Esophagus squamous epithelium (tissue), 5 donors: ENCODE measurements at places on chromosomes 7 and 10.

DNA sequence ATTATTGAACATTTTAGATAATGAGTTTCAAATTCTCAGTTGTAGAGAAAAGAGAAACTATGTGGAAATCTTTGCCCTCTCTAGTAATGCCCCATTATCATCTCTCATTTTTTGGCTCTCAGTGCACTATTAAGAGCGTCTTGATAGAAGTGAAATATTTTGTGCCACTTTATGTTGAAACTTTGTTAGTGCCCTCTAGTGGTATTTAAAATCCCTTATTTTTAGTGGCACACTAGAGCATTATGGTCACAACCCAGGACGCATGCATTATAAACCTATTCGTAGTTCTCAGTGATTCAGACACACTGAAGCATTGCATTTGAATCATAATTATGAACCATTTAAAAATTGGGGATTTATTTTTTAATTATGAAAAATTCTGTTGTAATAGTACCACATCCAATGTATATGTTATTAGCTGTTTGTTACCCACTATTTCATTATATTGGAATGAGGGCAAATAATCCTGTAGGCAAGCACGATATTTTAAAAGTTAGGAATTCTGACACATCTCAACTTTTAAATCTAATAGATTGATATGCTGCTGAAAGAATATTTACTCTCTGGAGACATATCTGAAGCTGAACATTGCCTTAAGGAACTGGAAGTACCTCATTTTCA lies 21.9 kb downstream of the PDCD4 start:
- H3K27ac ChIP-seq, result no peak overlapping the region
- no peaks in the 10 kb centered on the region for H3K4me1 ChIP-seq
- peaks cover 14% of the 10 kb centered on the region for H3K36me3 ChIP-seq
- no peak for DNase-seq
- H3K4me3 ChIP-seq, result no peak overlapping the region

- no peak overlapping the region for H3K4me3 ChIP-seq
- H3K27ac ChIP-seq, result no peak overlapping the region
- H3K27me3 ChIP-seq, result no peaks in the 10 kb centered on the region
- H3K4me1 ChIP-seq, result no peaks in the 10 kb centered on the region
- DNase-seq, result no peak
Measured at GRCh38 chr10:99610221-99610620, 10.0 kb downstream of the SLC25A28 start.

DNA sequence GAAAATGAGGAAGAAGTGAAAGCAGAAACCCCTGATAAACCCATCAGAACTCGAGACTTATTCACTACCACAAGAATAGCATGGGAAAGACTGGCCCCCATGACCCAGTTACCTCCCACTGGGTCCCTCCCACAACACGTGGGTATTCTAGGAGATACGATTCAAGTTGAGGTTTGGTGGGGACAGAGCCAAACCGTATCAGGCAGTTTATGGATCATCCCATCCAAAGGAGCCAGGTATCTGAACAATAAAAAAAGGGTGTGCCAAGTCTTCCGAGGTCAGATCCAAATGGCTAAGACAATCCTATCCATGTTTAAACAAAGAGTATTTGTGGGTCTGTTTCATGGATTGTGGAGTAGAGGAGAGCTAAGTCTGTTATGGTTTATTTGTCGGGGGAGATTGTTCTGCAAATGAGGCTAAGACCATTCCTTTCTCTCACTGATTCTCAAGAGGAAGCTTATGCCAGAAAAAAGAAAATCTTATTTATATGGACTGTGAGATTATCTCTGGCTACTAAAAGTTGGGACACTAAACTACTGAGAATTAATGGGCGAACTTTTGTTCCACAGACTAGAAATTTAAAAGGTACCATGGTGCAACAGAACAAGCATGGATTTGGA lies 203.7 kb downstream of the IPMK start:
- no peaks in the 10 kb centered on the region for H3K36me3 ChIP-seq
- H3K27ac ChIP-seq, result no peak overlapping the region
- no peak overlapping the region for H3K4me3 ChIP-seq
- H3K4me1 ChIP-seq, result no peaks in the 10 kb centered on the region
- no peak for DNase-seq

GRCh38 chr7:127478024-127478355 lies 85.5 kb upstream of the ZNF800 start:
- no peak for DNase-seq
- H3K27me3 ChIP-seq, result no peaks in the 10 kb centered on the region
- no peaks in the 10 kb centered on the region for H3K36me3 ChIP-seq
- no peak overlapping the region for H3K4me3 ChIP-seq
- no peak overlapping the region for H3K27ac ChIP-seq

- no peaks in the 10 kb centered on the region for H3K36me3 ChIP-seq
- H3K27me3 ChIP-seq, result no peaks in the 10 kb centered on the region
- no peak for DNase-seq
- no peaks in the 10 kb centered on the region for H3K4me1 ChIP-seq
- no peak overlapping the region for H3K4me3 ChIP-seq
Measured at GRCh38 chr7:142420554-142421362, 162.9 kb upstream of the PRSS58 start.

DNA sequence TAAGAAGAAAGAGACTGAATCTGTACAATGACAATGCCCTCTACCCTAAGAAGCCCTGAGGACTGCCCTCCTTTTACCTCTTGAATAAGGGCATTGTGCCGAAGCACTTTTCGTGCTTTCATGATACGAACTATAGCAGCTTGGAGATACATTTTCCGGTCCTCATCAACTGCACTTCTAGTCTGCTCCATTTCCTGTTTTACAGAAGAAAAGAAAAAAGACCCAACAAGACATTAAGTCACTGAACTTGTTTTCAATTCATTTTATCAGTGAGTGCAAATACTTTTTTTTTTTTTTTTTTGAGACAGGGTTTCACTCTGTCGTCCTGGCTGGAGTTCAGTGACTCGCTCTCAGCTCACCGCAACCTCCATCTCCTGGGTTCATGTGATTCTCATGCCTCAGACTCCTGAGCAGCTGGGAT lies 78.4 kb downstream of the CUL2 start:
- H3K4me3 ChIP-seq, result no peak overlapping the region
- DNase-seq, result no peak
- no peaks in the 10 kb centered on the region for H3K27me3 ChIP-seq
- no peaks in the 10 kb centered on the region for H3K36me3 ChIP-seq

GRCh38 chr10:34124522-34125035 lies 690.5 kb downstream of the PARD3 start:
- no peak overlapping the region for H3K4me3 ChIP-seq
- DNase-seq, result no peak
- H3K27me3 ChIP-seq, result no peaks in the 10 kb centered on the region
- no peaks in the 10 kb centered on the region for H3K36me3 ChIP-seq
- H3K4me1 ChIP-seq, result peaks cover 9% of the 10 kb centered on the region

- H3K27ac ChIP-seq, result no peak overlapping the region
- H3K4me3 ChIP-seq, result no peak overlapping the region
- no peak for DNase-seq
- H3K36me3 ChIP-seq, result no peaks in the 10 kb centered on the region
- H3K27me3 ChIP-seq, result no peaks in the 10 kb centered on the region
Measured at GRCh38 chr10:124313374-124313773, 105.3 kb downstream of the OAT start.

- no peak overlapping the region for H3K4me3 ChIP-seq
- no peaks in the 10 kb centered on the region for H3K36me3 ChIP-seq
- H3K4me1 ChIP-seq, result peaks cover 35% of the 10 kb centered on the region
- no peak for DNase-seq
- peak overlapping the region; percentile 85 for H3K27ac ChIP-seq
- H3K27me3 ChIP-seq, result no peaks in the 10 kb centered on the region
Measured at GRCh38 chr10:119313644-119314043, 106.3 kb downstream of the GRK5 start.

GRCh38 chr7:159048656-159049055 lies 96.0 kb downstream of the VIPR2 start:
- no peak overlapping the region for H3K27ac ChIP-seq
- DNase-seq, result no peak
- no peaks in the 10 kb centered on the region for H3K4me1 ChIP-seq
- no peak overlapping the region for H3K4me3 ChIP-seq

GRCh38 chr7:5177060-5177459 lies 13.0 kb upstream of the WIPI2 start:
- H3K36me3 ChIP-seq, result no peaks in the 10 kb centered on the region
- no peak overlapping the region for H3K27ac ChIP-seq
- DNase-seq, result no peak
- H3K4me1 ChIP-seq, result peaks cover 5% of the 10 kb centered on the region
- no peak overlapping the region for H3K4me3 ChIP-seq
- peaks cover 5% of the 10 kb centered on the region for H3K27me3 ChIP-seq

DNA sequence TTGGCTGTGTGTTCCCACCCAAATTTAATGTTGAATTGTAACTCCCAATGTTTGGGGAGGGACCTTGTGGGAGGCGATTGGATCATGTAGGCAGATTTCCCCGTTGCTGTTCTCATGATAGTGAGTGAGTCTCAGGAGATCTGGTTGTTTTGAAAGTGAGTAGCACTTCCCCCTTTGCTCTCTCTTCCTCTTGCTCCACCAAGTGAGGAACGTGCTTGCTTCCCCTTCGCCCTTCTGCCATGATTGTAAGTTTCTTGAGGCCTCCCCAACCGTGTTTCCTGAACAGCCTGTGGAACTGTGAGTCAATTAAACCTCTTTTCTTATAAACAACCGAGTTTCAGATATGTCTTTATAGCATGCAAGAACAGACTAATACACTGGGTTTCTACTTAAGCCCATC lies 176.3 kb downstream of the CDK14 start:
- H3K27me3 ChIP-seq, result no peaks in the 10 kb centered on the region
- H3K4me1 ChIP-seq, result no peaks in the 10 kb centered on the region
- H3K27ac ChIP-seq, result no peak overlapping the region
- no peak overlapping the region for H3K4me3 ChIP-seq

DNA sequence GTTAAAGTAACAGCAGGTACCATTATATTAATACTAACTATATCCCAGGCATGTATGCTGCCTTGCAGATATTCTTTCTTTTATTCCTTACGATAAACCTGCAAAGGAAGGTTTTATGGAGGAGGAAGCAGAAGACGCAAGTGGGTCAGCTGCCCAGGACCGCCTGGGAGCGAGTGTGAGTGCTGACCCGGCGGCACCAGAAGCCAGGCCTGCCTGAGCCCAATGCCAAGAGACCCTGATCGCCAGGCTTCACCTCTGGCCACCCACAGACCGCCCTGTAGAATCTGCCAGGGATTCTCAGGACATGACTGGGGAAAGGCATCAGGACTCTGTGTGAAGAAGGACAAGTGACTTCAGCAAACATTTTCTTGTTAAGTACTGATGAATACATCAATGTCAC lies 26.3 kb downstream of the PITRM1 start:
- no peak overlapping the region for H3K27ac ChIP-seq
- H3K27me3 ChIP-seq, result no peaks in the 10 kb centered on the region

- H3K27ac ChIP-seq, result peak overlapping the region; percentile 60
- DNase-seq, result no peak
- H3K4me1 ChIP-seq, result peaks cover 29% of the 10 kb centered on the region
- H3K36me3 ChIP-seq, result no peaks in the 10 kb centered on the region
Measured at GRCh38 chr7:90595342-90595800, 750 bp upstream of the CDK14 start.
